Naive B cell (primary cell): ENCODE measurements at places on chromosomes 2 and 18. TPM values are rescaled to one million over a fixed set of nuclear protein-coding genes. Genes with fewer than 3 reads are reported as not detected.

DNA sequence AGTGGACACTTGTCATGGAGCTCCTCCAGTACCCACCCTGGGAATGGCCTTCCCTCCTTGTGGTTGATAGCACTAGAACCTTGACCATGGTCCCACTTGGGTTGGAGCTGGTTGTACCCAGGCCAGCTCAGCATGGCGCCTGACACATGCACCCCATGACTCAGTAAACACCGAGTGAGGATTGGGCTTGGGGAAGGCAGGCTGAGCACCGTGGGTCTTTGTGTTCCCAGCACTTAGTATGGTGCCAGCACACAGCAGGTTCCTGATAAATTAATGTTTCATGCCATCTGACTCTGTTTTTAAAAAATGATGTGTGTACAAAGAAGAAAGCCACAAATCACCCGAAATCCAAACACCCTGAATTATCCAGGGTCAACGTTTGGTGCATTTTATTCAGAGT, 69.8 kb downstream of the CIB4 start:
- no peak for DNase-seq

CCDC195 gene
- not detected for polyA plus RNA-seq

GRCh38 chr18:3236470-3236869, 11.1 kb upstream of the MYL12A start:
- no peak for DNase-seq

RAX gene
- not detected for polyA plus RNA-seq

GRCh38 chr2:212027681-212028628, 510.6 kb downstream of the ERBB4 start:
- DNase-seq: no peak

GRCh38 chr18:74290794-74291471, 830 bp downstream of the CYB5A start:
- DNase-seq: peak; percentile 6

DNA sequence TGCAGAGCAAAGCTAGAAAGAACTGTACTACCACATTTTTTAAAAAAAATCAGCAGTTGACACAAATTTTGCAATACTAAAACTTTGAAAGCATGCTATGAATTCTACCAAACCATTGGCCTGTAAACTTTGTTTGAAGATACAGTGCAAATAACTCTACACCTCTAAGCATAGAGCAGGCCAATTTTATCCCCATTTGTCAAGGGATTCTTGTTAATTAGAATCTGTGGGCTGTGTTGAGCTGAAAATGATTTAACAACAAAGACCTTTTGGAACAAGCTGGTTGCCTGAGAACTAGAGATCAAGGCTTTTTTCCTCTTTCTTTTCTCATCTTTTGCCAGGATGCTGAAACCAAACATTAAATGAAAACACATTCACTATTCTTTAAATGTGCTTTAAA, 886.0 kb upstream of the CDH2 start:
- no peak for DNase-seq

DNA sequence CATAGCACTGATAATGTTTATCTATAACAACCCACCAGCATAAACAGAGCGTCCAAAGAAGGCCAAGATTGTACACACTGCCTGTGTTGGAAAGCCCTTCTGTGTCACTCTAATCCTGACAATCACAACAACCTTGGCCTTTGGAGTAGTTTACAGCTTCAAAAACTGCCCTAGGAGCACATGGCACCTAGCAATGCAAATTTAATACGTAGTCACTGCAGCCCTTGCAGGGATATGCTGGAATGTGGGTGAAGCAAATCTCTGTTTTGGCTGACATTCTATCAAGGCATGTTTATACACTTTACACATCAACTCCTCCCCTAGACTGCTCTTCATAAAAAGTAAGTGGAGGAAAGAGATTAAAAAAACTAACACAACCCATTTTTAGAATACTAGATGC, 66.8 kb downstream of the GRB14 start:
- no peak for DNase-seq

DNA sequence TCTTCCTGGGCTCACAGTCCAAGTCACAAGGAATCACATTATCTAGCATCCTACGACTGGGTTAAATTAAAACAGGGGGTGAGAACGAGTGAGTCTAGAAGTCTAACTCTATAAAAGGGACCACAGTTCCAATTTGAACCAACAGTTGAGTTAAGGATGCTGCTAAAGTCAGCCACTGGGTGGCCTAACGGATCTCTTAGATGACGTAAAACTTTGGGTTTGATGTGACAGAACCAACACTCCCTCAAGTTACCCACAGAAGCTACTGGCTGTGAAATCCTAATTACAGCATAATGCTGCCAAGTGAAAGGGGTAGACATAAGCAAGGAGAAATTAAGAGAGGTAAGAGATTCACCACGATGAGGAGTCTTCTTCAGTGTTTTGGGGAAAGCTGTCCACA, 32.7 kb upstream of the RUFY4 start:
- no peak for DNase-seq
